ENCODE measurements at places on chromosomes 4 and X.

GRCh38 chrX:24902806-24903205, 113.0 kb downstream of the ARX start:
- no peak for DNase-seq

DNA sequence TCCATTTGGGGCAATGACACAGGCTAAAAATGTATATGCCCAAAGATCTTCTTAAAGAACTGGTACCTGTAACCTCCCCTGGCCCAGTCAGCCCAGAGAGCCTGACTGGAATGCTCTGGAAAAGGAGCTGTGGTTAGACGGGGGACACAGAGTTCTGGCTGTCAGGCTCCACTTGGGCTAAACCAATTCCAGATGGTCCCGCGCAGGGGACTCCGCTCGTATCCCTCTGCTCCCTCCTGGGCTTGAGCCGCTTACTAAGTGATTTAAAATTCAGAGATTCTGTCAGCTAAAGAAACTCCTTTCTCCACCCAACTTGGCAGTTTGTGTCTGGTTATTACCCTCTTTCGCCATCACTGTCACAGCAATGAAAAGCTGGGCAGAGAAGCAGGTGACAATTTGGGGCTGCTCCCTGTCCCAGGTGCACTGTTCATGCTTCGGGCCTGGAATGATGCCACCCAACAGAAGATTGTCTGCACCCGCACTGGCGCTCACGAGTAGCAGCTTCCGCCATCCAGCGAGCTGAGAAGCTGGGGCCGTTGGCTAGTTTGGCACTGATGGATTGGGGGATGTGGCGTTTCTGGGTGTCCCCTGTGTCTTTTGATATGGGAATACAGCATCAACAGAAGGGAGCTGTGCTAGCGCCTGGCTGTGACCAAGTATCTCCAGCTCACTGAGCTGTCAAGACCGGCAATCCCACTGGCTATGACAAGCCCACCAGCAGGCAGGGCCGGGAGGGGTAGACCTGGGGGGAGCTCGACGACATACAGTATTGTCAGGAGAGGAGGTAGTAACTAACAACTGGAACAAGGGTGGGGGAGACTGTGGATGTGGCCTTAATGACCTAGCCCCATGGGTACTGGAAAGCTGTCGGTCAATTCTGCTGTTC, 6.7 kb upstream of the IRAK1 start:
- DNase-seq, result no peak

- DNase-seq, result no peak
These were observed 82.1 kb downstream of the NHSL2 start for GRCh38 chrX:71992711-71993110.

DNA sequence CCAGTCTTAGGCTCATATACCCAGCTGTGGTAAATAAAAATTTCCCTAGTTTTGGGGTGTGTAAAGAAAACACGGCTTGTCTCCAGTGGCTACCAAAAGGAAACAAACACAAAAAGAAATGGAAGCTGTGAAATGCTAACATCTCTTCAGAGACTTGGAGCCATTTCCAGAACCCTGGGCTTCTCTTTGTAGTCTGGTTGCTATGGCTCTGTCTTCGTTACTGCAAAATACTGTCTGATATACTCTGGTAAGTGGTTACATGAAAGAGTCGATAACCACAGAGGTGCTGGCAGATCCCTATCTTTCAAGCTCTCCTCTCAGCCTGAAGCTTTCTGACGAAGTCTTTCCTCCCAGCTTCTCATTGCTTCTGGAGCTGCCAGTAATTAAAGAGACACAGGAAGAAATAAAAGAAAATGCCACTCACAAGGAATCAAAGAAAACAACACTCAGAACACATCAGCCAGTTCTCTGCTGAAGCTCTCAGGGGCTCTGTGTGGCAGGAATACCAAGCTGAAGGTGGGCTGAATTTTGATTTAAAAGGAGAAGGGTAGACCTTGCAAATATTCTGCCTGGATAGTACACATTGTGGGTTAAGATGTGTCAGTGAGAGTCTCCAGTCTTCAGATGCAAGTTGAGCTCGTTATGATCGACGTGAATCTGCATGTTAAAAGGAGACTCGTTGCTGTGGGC, 107.6 kb upstream of the FAM9C start:
- DNase-seq, result no peak

DNA sequence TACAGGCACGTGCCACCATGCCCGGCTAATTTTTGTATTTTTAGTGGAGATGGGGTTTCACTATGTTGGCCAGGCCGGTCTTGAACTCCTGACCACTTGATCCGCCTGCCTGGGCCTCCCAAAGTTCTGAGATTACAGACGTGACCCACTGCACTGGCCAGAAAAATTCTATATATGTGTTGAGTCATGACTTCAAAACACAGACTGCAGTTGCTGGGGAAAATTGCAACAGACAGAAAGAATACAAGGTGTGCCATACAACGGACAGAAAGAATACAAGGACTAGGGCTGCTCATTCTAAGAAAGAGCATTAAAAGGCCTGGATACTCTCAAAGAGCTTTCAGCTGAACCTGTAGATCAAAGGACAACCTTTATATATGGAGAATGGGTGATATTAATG, 109.6 kb upstream of the ACSL4 start:
- no peak for DNase-seq

- no peak for DNase-seq
These were observed 38.8 kb downstream of the MTM1 start for GRCh38 chrX:150607201-150607600.

DNA sequence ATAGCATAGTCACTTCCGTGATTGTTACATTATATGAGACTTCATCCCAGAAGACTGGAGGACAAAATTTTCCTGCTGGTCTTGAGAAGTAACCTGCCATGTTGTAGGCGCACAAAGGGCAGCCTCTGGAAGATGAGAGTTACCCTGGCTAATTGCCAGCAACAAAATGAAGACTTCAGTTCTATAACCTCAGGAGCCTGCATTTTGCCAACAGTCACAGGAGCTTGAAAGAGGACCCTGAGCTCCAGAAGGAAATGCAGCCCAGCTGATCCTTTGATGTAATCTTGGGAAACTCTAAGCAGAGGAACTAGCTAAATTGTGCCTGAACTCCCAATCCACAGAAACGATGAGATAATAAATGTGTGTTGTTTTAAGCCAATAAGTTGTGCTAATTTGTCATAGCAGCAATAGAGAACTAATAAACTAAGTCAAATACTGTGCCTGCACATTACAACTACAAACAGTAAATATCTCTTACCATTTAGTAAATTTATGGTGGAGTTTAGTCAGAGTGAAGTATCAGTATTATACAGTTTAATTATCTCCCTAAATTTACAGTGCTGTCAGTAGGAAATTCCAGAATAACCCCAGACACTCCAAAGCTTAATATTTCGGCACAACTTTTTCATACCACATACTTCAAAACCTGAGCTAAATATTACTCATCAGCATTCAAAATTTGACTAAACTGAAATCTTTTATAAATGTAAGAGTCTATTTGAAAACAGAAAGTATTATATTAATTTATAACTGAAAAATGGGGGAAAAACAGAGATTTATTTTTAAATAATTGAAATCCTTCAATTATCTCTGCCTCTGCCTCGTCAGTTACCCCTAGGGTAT, 90.1 kb upstream of the MAPK10 start:
- DNase-seq, result no peak

DNA sequence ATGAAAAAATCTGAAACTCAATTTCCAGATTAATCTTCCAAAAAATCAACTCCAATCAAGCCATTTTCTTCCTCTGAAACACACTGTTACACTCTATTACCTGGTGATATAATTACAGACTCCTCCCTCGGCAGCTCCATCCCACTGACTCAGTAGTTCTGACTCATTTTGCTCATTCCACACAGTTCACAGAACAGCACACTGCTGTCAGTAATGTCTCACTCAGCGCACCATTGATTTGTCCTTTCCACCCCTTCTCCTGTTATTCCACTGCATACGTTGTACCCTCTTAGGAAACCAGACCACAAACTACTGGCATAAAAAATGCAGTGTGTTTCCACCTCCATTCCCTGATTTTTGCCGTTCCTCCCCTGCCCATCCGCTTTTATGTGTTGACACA, 212.7 kb downstream of the SLIT2 start:
- DNase-seq, result peak; percentile 75

DNA sequence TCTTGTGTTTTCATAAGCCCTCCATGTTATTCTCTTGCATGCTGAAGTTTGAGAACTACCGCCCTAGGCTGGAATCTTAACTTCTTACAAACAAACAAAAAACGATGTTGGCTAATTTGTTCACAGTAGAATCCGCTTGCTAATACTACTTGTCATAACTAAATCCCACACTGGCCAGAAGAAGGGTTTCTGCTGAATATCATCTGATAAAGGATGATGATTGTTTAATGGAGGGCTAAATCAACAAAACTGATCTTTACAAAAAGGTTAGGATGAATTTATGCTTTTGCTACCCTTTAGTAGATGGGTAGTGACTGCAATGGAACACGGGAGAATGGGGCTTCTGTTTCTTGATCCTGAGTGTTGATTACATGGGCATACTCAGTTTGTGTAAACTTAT, 42.3 kb downstream of the SPATA4 start:
- DNase-seq, result no peak

GRCh38 chrX:24498975-24499374, 33.9 kb downstream of the PDK3 start:
- no peak for DNase-seq
